ENCODE measurements at places on chromosomes 3 and 15. TPM values are rescaled to one million over a fixed set of nuclear protein-coding genes. Genes with fewer than 3 reads are reported as not detected.

MYL3 gene
- not detected for total RNA-seq

- no peak for DNase-seq
These were observed 26.0 kb upstream of the MAP4 start for GRCh38 chr3:48042071-48042760.

DNA sequence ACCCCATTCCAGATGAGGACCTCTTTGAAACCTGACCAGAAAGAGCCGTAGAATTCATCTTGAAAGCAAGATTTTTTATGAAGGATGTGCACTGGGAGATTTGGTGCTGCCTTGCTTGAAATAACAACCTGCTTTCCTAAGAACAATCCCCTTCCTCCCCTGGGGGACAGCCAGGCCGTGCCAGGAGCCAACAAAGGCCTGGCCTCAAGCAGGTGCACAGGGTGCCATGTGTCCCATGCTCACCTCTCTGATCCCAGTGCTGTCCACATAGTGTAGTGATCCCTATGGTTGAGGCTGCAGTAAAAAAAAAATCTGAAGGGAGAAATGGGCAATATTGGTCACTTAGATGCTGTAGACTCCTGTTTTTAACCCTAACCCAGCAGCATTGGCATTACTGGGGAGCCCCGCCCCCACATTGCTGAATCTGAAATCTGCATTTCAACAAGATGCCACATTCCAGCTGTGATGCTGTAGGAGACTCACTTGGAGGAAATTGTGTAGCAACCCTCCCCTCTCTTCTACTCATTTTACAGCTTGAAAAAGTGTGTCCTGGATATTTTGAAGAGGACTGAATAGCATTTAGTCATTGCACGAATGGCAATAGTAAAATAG is 171.2 kb downstream of the APBA2 start:
- no peak for DNase-seq

CCK gene
- total RNA-seq, result not detected

GRCh38 chr3:5974630-5975322 is 787.3 kb downstream of the EDEM1 start:
- no peak for DNase-seq

DNA sequence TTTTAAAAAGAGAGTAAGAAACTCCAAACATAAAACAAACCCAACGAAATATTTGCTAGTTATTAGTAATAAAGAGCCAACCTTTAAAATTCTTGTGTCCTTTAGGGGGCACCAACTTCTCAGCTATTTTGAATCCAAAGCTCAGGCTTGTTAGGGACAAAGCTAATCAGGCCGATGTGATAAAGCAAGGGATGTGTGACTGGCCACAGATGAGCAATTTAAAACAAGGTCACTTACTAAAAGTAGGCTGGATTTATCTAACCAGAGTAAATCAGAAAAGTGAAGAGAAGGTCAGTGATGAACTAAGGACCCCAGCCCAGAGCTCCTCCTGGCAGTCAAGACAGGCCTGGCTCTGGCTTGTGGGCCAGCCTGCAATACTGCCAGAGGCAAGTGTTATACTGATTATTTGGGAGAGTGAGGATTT is 108.5 kb downstream of the CYP19A1 start:
- DNase-seq, result no peak

ADCY5 gene
- total RNA-seq, result not detected

All from CD8-positive, alpha-beta T cell (primary cell).